Fibroblast of skin of abdomen (primary cell): ENCODE measurements at places on chromosomes 2 and 18.
A peak's percentile ranks its signal among the peaks of the same experiment; 100 is the strongest.

DNA sequence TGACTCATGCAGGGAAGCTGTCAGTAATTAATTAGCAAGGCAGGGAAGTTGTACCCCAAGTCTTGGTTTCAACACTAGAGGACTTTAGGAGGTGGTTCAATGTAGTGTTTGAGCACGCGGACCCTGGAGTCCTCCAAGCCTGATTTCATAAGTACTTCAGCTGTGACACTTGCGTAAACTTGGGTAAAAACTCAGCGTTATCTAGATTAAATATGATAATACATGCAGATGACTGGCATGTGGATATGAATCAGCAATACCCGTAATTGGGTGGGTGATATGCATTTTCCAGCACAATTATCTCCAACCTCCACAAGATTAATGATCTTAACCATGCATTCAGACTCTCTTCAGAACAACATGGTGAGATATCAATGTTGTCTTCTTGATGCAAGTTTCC is 5.2 kb downstream of the UGT1A7 start:
- no peak for DNase-seq

DNA sequence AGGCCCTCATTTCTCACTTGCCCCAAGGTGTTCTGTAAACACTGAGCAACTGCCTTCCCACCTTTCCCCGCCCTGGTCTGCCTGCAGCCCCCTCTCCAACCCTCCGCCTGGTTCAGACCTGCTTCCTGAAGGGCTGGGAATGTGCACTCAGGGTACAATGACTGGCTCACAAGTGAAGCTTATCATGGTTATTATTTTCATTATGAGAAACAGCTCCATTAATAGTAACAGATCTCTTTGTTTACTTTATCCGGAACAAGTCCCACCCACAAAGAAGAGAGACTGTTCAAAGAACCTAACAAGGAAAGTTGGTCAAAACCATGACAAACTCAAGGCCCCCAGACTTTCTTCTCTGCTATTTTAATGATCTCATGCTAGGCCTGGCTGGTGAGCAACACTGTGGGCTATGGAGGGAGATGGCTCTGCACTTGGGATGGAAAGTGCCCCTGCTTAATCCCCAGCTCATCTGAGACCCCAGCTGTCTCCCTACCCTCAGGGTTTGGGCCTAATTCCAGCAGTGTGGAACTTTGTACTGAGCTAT is 36.7 kb downstream of the ARHGAP25 start:
- no peak for DNase-seq

GRCh38 chr2:198309673-198310280 is 505.4 kb downstream of the PLCL1 start:
- peak; percentile 49 for DNase-seq

DNA sequence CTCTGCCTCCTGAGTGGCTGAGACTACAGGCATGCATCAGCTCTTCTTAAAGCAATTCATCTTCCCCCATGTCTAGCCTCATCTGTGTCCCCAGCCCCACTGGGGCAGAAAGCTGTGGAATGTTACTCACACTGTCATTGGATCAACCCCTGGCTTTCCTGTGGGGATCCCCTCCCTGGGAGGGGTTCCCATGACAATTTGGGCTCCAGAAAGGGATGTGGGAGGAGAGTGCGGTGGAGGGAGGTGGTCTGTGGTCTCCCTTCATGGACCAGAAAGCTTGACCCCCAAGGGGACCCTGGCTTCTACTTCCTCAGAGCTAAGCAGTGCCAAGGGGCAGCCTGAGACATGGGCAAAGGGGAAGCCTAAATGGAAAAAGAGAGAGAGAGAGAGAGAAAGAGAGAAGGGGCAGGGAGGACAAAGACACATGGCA is 1.3 kb downstream of the NGEF start:
- no peak for DNase-seq

DNA sequence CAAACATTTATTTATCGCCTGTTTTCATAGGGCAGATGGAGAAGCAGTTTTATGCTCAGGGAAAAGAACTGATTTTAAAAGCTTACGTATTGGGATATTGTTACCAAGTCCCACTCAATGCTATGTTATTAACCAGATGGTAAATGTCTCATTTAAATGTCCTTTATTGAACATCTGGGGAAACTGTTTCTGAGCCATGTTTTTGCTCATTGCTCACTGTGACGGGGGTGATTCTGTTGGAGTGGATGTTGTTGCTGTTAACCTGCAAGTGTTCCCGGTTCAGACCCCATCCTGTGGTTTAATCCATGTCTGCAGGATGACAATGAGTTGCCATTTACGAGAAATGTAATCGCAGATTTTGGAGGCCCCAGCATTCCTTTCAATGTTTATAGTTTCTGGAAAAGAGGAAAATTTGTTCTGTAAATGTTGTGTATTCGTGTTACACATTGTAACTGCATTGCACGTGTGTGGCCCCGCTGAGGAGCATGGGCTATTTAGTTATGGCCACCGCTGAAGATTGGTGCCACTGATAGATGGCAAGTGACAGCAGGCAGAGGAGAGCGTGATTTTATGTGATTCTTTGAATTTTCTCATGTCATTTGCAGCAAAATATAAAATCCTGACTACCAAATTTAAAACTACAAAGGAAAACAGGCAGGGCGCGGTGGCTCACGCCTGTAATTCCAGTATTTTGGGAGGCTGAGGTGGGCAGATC is 174.8 kb upstream of the COPS8 start:
- no peak for DNase-seq
